ENCODE measurements at places on chromosomes 4 and X.
A peak's percentile ranks its signal among the peaks of the same experiment; 100 is the strongest.

DNA sequence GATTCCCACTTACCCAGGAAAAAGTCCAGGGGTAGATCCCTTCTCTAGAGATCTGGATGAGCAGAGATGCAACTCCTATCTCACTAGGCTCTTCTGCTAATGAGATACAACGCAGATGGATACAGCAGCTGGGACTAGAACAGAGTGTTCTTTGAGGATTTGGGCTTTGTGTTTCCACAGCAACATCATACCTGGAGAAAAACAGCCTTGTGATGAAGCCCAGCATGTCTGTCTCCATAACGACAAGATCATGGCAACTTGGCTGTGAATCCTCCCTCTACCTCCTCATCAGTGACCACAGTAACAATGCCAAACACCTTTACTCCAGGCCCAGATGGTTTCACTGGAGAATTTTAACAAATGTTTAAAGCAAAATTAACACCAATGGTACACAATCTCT lies 80.1 kb downstream of the RCHY1 start:
- DNase-seq: no peak

GRCh38 chrX:13254076-13254785 lies 65.6 kb downstream of the ATXN3L start:
- no peak for DNase-seq

DNA sequence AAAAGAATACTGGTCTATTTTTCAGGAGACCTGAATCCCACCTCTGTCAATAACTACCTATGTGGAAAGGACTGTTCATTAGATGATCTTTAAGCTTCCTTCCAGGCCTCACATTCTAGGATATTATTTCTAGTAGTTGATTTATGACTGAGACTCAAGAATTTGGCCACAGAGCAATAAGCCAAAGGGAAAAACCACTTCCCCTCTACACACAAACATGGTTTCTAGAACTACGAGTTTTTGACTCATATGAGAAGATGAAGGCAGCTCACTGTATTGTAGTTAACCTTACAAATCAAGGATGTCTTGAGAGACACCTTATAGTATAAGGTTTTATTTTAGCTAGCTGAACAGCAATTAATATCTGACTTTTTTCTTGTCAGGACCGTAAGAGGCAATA lies 36.9 kb upstream of the GDPD2 start:
- no peak for DNase-seq

- DNase-seq: no peak
Observed at GRCh38 chr4:152634110-152634760, 45.6 kb downstream of the TMEM154 start.

- DNase-seq: no peak
Observed at GRCh38 chr4:5541169-5541568, 167.2 kb downstream of the EVC2 start.

DNA sequence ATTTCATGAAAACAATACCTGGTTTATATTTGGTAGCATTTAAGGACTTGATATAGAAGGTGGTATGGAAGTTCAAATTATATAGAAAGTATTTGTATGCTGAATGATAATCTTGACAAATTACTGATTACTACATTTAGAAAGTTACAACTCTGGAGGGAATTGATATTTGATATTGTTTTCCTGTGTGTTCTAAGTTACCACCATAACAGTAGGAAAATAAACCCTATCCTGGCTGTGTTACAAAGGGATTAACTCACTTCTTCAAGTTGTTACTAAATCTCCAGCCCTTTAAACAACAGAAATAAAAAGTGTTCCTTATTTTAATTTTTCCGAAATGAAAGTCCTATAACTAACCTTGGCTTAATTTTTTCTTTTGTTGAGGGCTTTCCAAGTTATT lies 36.6 kb downstream of the FHL1 start:
- DNase-seq: no peak

GRCh38 chr4:121199742-121200561 lies 35.8 kb upstream of the TNIP3 start:
- peak; percentile 13 for DNase-seq

DNA sequence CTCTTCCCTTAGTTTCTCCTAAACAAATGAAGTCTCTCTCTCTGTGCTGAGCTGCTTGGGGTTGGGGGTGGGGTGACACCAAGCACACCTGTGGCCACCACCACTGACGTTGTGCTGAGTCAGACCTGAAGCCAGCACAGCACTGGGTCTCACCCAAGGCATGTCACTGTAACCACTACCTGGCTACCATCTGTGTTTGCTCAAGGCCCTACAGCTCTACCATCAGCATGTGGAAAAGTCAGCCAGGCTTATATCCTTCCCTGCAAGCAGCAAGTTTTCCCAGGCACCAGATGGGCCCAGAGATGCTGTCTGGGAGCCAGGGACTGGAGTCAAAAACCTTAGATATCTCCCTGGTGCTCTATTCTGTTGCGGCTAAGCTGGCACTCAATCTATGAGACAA lies 6.9 kb downstream of the CXCL10 start:
- no peak for DNase-seq

GRCh38 chr4:186999686-187000085 lies 276.0 kb upstream of the FAT1 start:
- DNase-seq: no peak

DNA sequence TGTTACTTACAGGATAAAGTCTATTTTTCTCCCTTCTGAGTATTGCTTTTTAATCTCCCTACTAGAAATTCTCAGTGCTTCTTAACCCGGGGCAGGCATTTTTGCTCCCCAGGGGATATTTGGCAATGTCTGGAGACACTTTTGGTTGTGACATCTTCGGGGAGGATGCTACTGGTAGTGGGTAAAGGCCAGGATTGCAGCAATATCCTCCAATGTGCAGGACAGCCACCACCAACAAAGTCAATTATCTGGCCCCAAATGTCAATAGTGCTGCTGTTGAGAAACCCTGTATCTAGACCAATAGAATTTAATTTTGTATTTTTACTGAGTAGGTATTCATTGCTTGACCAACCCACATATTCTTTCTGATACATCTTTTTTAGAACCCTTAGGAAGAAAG lies 669.5 kb upstream of the MAGEB2 start:
- DNase-seq: no peak

DNA sequence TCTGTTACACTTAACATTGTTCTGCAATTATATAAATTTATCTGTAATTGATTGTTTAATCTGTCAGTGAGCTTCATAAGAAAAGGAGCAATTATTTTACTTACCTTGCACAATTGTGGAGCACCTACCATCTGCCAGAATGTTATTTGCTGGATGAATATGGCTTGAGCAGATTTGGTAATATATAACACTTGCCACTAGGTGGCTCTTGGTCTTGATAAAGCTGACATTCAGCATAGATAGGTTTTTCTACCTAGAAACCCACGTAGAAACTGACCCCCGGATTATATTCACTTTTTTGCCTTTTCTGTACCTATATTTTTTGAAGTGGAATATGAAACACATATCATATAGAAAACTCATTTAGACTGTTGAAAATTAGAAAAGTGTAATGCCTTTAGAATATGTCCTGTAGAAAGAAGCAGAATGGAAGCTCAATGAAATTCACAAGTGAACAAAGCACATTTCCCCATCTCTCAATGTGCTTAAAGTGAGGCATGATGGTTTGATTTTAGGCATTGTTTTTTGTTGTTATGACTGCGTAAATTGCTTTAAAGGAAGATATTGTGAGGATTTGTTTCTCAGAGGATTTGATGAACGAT lies 9.5 kb downstream of the RBPJ start:
- DNase-seq: no peak

DNA sequence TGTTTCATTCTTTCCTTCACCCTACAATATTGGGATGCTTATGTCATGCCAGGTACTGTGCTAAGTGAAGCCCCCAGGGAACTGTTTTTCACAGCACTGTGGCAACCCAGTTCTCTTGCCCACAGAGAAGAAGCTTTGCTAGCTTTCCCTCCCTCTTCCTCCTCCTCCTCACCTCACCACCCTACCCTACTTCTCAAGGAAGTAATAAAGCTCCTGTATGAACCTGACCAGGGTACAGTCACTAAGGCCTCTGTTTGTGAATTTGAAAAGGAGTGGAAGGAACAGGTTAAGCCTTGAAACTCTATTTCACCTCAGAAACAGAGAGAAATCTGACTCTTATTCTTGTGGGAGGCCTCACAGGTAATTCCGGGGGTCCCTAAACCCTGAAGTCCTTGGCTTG lies 219.4 kb upstream of the RADX start:
- DNase-seq: no peak

- no peak for DNase-seq
Observed at GRCh38 chrX:153200462-153200861, 21.4 kb downstream of the MAGEA1 start.

DNA sequence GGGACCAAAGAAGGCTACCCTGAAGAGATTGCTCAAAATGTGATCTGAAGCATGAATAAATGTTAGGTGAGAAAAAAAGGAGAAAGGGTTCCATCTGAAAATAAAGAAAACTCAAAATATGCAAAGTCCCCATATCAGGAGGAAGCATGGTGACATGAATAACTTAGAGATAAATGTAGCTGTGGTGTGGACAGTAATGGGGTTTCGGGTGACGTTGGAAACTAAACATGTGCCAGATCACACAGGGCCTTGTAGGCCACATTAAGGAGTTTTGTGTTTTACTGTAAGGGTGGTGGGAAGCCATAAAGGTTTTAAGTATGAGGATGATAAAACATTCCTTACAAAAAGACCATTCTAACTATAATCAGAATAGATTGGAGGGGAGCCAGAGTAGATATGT lies 40.3 kb upstream of the ACSL4 start:
- DNase-seq: no peak

GRCh38 chrX:75155447-75155826 lies 646 bp downstream of the ABCB7 start:
- no peak for DNase-seq

DNA sequence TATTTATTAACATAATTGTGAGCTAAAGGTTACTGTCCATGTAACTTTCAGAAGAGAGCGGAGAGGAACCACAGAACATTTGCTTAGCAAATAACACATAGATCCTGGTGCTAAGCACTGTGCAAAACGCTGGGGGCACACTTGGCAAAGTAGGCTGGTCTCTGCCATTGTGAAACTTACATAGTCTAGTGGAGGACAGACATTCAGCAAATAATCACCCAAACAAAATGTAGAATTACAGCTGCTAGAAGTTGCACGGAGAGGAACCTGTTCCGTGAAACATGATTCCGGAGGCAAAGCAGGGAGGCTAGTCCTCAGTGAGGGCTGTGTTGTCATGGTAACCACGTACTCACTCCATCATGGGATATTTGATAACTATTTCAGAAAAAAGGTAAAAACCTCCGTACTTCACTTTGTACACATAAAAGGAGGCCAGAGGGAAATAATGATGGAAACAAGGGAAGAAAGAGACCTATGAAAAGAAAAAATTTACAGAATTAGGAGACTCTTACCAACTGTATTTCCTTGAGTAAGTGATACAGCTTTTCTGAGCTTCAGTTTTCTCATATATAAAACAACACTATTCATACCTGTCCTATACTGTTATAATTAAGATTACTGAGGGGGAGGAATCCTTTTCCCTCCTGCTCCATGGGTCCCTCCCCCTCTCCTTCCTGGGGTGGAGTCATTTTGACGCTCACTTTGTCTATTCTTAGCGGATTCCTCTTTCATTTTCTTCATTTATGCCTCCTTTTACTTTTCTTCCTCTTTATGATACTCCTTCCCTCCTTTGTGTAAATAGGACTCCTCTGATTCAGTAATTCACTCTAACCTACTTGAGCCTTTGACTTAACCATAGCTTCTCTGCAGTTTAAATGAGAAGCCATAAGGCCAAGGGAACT lies 825 bp upstream of the RASGEF1B start:
- peak; percentile 53 for DNase-seq

- DNase-seq: no peak
Observed at GRCh38 chr4:53497487-53498244, 93.6 kb downstream of the LNX1 start.

DNA sequence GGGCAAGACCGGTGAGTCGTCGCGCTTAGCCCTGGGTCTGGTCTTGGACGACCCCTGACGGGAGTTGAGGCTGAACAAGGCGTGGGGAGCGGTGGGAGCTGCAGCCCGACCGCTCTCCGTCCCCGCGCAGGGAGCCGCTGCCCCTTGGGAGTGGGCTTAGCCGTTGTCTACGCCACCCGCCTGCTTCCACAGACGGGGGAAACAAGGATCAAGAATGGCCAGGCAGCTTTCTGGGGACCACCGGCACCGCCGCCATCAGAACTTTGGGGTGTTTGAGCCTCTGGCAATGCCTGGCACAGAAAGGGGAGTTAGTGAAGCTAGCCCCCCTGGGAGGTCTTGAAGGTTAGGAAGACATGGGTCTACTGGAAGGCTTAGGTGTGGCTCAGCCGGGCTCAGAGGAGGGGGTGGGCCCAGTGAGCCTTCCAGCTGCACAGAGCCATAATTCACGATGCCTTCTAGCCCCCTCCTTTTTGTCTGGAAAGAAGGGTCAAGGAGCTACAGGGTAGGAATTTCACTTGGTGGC lies 583 bp downstream of the RASL11B start:
- DNase-seq: no peak

DNA sequence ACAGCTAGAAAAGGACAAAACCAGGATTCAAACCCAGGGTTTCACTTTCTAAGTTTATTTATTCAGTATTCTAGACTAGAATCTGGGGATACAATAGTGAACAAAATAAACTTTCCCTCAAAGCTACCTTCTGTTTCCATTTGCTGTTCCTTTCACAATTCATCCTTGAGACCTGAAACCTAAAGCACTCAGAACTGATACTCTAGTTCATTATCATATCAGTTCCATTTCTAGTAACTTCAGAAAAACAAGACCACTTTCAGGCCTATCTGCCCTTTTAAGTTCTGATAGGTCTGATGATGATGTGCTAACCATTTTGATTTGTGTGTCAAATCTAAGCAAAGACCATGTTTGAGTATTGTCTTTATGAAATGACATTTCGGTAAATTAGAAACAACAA lies 7.8 kb upstream of the XK start:
- DNase-seq: no peak

DNA sequence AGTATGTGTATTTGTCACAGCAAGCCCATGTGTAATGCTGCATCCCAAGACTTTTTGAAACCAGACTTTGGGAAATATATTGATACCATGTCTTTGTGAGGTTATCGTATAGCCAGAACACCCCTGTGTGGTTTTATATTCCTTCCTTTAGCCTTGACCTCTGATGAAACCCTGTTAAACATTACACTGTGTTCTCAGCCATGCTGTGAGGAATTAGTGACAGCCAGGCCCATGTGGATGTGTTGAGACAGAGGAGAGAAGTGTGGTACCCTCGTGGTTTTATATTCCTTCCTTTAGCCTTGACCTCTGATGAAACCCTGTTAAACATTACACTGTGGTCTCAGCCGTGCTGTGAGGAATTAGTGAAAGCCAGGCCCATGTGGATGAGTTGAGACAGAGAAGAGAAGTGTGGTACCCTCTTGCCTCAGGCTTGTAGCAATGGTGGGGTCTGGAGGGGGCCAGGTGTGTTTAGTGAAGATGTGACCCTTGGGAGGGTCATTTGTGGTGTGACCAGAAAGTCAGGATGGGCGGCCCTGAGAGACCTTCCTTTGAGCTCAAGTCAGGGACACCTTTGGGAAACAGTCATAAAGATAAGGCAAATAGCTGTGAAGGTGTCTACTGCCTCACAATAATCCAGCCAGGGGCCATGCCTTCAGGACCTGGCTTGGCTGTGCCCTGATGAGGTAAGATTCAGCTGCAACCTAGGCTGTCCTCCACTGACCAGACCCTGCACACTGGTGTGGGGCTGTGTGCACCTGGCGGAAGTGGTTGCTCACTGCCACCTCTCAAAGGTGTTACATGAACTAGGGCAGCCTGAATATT lies 110.0 kb downstream of the IRF2 start:
- no peak for DNase-seq

GRCh38 chr4:94363136-94363655 lies 20.6 kb upstream of the HPGDS start:
- DNase-seq: no peak
